ENCODE measurements at places on chromosomes 11 and 22.

DNA sequence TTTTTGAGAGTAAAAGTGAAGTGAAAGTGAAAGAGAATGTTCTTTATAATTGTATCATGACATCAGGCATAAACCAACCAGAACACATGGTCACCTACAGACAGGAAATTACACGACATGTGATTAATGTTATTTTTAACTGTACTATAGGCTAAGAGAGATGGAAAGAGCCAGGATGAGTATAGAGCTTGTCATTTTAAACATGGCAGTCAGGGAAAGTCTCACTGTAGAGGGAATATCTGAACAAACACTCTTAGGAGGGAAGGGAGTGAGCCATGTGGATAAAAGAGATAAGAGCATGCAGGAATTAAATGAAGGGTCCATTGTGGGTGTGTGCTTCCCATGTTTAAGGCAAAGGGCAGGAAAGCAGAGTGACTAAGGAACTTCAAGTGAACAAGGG, 599.1 kb upstream of the FAT3 start:
- H3K4me1 ChIP-seq, result no peaks in the 10 kb centered on the region
- no peaks in the 10 kb centered on the region for H3K36me3 ChIP-seq
- H3K27me3 ChIP-seq, result no peaks in the 10 kb centered on the region
- no peak overlapping the region for H3K27ac ChIP-seq

GRCh38 chr22:19291218-19291579, 320 bp downstream of the CLTCL1 start:
- H3K27ac ChIP-seq, result peak overlapping the region; percentile 47
- H3K27me3 ChIP-seq, result no peaks in the 10 kb centered on the region
- H3K36me3 ChIP-seq, result no peaks in the 10 kb centered on the region
- peak; percentile 69 for DNase-seq

DNA sequence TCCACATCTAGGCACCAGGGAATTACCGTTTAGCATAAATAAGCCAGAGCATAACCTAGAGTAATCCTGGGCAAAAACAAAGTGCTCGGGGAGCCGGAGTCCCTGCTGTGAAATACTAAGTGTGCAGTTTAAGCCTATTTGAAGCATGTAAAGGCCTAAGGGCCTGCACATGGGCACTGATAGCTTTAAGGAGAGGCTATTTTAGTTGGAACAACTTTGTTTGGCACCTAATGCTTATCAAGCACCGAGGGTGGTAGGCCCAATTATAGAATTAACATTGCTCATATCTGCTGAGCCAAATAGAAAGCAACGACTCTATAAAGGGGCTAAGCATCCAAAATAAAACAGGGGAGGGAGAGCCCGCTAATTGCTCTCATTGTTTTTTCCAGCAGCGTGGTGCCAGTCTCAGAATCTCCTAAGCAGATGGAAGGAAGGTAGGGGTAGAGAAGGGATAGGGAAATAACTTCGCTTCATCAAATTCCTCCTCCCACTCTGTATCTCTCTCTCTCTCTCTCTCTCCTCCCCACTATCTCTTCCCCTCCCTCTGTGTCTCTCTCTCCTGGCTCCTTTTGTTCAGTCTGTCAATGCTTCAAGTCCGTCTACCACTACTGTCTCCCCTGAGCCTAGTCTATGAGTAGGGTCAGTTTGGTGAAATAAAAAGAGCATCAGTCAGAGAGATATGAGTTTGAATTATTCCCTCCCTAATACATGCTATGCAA, 292.8 kb downstream of the NXPE2 start:
- no peaks in the 10 kb centered on the region for H3K36me3 ChIP-seq
- no peaks in the 10 kb centered on the region for H3K4me1 ChIP-seq
- H3K27me3 ChIP-seq, result no peaks in the 10 kb centered on the region
- no peak overlapping the region for H3K27ac ChIP-seq
- DNase-seq, result no peak
- H3K4me3 ChIP-seq, result no peak overlapping the region

DNA sequence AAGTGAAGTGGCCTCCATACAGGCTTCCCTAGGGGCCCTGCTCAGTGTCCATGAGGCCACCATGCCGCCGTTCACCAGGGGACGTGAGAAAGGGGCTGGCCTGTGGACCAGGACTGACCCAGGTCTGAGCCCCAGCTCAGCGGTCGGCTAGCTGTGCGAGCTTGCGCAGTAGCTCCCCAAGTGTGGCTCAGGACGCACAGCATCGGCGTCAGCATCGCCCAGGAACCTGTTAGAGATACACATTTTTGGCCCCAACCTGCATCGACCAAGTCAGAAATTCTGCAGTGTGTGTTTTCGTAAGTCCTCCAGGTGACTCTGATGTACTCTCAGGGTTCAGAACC, 429 bp downstream of the TP53AIP1 start:
- H3K27me3 ChIP-seq, result no peaks in the 10 kb centered on the region
- no peak overlapping the region for H3K27ac ChIP-seq
- no peaks in the 10 kb centered on the region for H3K36me3 ChIP-seq
- H3K4me3 ChIP-seq, result no peak overlapping the region

- no peak for DNase-seq
- H3K4me3 ChIP-seq, result no peak overlapping the region
- no peaks in the 10 kb centered on the region for H3K4me1 ChIP-seq
- H3K27me3 ChIP-seq, result no peaks in the 10 kb centered on the region
- no peak overlapping the region for H3K27ac ChIP-seq
Observed at GRCh38 chr11:81420668-81421250, 1312.9 kb downstream of the FAM181B start.

- no peak overlapping the region for H3K4me3 ChIP-seq
- peaks cover 5% of the 10 kb centered on the region for H3K4me1 ChIP-seq
- H3K27ac ChIP-seq, result peak overlapping the region; percentile 65
- no peaks in the 10 kb centered on the region for H3K27me3 ChIP-seq
Observed at GRCh38 chr22:46139895-46140350, 10.4 kb upstream of the PPARA start.

DNA sequence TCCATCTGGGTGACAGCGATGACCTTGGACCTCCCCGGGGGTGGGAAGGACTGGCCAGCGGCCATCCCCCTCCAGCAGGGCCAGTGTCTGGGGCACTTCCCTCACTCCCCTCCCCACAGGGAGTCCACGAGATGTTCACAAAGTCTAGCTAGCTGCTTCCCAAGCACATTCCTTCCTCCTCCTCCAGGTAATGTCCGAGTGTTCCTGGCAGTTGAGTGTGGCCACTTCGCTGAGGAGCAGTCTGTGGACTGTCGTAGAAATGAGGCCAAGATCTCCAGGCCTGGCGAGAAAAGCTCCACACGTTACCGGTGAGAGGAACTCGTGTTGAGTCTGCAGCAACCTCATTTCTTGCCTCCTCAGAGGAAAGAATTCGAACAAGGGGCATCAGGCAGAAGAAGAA, 425.5 kb downstream of the BRD1 start:
- H3K4me3 ChIP-seq, result no peak overlapping the region
- no peak overlapping the region for H3K27ac ChIP-seq
- no peaks in the 10 kb centered on the region for H3K36me3 ChIP-seq
- no peak for DNase-seq
- H3K4me1 ChIP-seq, result no peaks in the 10 kb centered on the region

DNA sequence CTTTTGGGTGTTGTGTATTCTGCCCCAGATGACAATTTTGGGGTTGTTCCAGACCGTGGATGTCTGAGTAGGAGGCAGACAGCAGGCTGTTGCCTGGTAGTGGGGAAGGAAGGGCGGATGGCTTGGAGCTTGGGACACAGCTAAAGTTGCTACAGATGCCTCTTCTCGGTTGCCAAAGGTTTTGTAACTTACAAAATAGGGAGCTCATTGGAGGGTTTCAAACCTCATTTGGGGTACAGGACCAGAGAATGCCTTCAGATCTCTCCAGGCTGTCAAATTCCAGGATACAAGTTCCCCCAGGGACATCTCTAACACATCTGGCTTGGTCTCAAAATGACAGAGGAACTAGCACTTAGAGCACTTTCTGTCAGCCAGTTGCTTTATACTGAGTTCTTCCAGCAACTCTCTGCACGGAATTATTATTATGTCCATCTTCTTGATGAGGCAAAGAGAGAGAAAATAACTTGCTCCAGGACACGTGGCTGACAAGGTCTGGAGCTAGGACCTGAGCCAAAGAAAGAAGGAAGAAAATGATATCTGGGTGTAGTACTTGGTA, 56.0 kb downstream of the SLC1A2 start:
- H3K4me3 ChIP-seq, result no peak overlapping the region
- no peaks in the 10 kb centered on the region for H3K27me3 ChIP-seq
- DNase-seq, result no peak

DNA sequence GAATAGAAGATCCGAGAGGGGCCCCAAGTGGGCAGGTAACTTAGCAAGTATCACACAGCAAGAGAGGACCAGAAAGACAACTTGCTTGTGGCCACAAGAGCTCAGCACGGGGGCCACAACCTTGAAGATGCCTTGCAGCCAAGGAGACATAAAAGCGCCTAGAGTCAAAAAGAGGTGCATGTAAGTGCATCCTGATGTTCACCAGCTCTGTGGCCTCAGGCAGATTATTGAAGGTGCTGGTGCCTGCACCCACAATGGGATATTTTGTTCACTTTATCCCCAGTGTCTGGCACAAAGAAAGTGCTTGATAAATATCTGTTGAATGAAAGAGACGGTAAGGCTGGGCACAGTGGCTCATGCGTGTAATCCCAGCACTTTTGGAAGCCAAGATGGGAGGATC, 106.0 kb upstream of the ASPHD2 start:
- H3K27me3 ChIP-seq, result no peaks in the 10 kb centered on the region
- H3K36me3 ChIP-seq, result no peaks in the 10 kb centered on the region
- H3K27ac ChIP-seq, result no peak overlapping the region
- H3K4me1 ChIP-seq, result no peaks in the 10 kb centered on the region
- no peak overlapping the region for H3K4me3 ChIP-seq

- no peak for DNase-seq
- no peak overlapping the region for H3K27ac ChIP-seq
- H3K27me3 ChIP-seq, result no peaks in the 10 kb centered on the region
- H3K4me3 ChIP-seq, result no peak overlapping the region
Observed at GRCh38 chr11:21412652-21413383, 743.4 kb downstream of the NELL1 start.

- H3K4me3 ChIP-seq, result no peak overlapping the region
- no peaks in the 10 kb centered on the region for H3K4me1 ChIP-seq
- no peaks in the 10 kb centered on the region for H3K27me3 ChIP-seq
- no peaks in the 10 kb centered on the region for H3K36me3 ChIP-seq
- no peak overlapping the region for H3K27ac ChIP-seq
- no peak for DNase-seq
Observed at GRCh38 chr11:112513417-112513816, 252.8 kb upstream of the PLET1 start.

DNA sequence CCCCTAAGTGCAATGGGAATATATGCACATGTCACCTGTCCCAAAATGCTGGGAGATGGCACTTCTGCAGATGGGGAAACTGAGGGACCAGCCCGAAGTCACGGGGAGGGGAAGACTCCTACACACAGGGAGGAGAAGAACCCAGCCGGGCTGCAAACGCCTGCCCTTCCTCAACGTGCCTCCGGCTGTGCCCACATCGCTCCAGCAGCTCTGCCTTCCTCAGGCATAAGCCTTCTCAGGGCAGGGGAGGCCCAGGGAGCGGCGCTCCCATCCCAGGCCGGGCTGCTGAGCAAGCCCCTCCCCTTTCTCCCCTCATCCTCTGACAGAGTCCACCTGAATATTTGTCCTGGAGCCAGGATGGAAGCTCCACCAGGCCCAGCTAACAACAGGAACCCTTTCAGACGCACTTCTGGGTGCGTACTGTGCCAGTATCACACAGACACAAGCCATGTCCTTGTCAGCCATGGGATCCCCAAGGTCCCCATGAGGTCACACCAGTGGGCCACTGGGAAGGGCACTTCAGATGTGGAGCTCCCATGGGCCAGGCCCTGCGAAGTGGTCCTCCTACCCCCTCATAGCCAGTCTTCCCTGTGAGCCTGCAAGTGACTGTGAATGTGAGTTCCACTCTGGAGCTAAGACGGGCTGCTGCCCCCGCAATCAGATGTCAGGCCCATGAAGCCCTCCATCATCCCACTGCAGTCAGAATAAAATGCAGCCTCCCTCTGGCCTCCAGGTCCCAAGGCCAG, 2.5 kb upstream of the CD81 start:
- H3K27ac ChIP-seq, result no peak overlapping the region
- peaks cover 13% of the 10 kb centered on the region for H3K4me1 ChIP-seq
- no peaks in the 10 kb centered on the region for H3K27me3 ChIP-seq
- no peak overlapping the region for H3K4me3 ChIP-seq
- DNase-seq, result no peak

DNA sequence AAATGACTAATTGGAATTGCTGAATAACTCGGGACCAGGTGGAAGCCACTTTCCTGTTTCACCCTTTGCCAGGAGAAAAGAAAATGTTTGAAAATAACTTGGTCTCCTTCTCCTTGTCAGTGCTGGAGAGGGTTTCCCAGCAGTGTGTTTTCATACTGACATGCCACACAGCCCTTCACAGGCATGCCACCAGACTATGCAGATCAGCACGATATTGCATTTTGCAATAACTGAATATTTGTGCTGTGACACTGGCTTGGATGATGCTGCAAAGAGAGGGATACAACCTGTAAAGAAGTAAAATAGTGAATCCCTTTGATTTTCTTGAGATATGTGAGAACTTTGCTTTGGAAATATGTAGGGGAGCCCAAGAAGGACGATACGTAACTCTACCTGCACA, 200.0 kb upstream of the NAV2 start:
- no peak overlapping the region for H3K4me3 ChIP-seq
- no peaks in the 10 kb centered on the region for H3K36me3 ChIP-seq
- H3K27ac ChIP-seq, result peak overlapping the region; percentile 29

- no peak overlapping the region for H3K27ac ChIP-seq
- DNase-seq, result no peak
- no peaks in the 10 kb centered on the region for H3K27me3 ChIP-seq
Observed at GRCh38 chr11:24900960-24901549, 404.2 kb downstream of the LUZP2 start.

GRCh38 chr11:71119656-71120269, 132.6 kb downstream of the SHANK2 start:
- H3K27ac ChIP-seq, result no peak overlapping the region
- H3K4me3 ChIP-seq, result no peak overlapping the region
- DNase-seq, result no peak
- no peaks in the 10 kb centered on the region for H3K36me3 ChIP-seq

DNA sequence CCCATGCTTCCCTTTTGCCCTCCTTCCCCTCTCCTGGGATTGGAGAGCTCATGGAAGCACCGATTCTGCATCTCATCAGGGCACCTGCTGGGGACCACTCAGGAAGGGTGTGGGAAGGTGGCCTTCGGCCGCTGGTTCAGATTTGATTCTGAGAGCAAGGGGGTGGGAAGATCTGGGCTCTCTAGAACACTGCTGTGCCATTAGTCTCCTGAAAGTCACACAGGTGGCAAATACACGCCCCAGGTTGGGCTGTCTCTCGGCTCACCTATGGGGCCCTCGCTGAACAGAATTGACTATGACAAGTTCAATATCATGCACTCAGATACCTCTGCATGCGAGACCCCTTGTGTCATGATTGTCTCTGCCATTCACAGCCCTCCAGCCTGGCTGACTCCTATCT, 12.8 kb upstream of the APOBEC3A start:
- no peak for DNase-seq
- no peaks in the 10 kb centered on the region for H3K36me3 ChIP-seq
- H3K27ac ChIP-seq, result no peak overlapping the region
- H3K4me1 ChIP-seq, result no peaks in the 10 kb centered on the region
- no peak overlapping the region for H3K4me3 ChIP-seq
- H3K27me3 ChIP-seq, result no peaks in the 10 kb centered on the region
